ENCODE measurements at places on chromosomes 16 and 17.
A peak's percentile ranks its signal among the peaks of the same experiment; 100 is the strongest.

- DNase-seq: peak; percentile 30
Observed at GRCh38 chr17:8225813-8226535, 15.6 kb upstream of the AURKB start.

- DNase-seq: peak; percentile 11
Observed at GRCh38 chr17:57956291-57957119, 1.3 kb upstream of the CUEDC1 start.

GRCh38 chr17:75013092-75013559 is 656 bp downstream of the MRPL58 start:
- DNase-seq: no peak

GRCh38 chr16:9837481-9837880 is 344.7 kb downstream of the GRIN2A start:
- DNase-seq: no peak

DNA sequence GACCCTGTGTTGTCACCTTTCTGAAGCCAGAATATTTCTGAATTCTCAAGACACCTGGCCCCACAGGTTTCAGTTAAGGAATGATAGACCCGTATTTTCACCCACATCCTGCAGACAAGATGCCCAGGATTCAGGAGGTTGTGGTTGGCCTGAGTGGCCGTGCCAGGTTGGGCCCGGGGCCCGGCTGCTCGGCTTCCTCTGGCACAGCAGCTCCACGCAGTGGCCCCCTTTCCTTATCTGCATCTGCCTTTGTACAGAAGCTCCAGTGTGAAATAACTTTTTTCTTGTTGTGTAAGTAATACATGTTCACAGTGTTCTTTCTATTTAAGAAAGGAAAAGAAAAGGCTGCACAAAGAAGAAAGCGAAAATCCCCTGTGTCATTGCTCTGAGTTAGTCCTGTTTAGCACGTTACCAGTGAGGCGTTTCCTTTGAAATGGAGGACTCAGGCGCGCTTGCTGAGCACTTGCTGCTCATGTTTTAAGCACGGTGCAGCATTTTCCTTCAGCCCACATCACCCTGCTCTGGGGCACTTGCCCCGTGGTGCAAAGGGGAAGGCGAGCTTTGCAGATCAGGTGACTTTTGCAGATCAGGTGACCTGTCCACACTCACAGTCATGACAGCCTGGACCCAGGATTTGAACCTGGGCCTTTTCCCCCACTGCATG is 12.8 kb downstream of the ZC3H18 start:
- no peak for DNase-seq

DNA sequence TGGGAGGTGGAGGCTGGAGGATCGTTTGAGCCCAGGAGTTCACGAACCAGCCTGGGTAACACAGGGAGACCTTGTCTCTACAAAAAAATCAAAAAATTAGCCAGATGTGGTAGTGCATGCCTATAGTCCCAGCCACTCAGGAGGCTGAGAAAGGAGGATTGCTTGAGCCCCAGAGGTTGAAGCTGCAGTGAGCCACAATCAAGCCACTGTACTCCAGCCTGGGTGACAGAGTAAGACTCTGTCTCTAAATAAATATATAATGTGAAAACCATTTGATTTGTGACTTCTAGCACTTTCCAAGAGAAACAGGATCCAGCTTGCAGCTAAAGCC is 459.1 kb downstream of the SOX9 start:
- DNase-seq: no peak

DNA sequence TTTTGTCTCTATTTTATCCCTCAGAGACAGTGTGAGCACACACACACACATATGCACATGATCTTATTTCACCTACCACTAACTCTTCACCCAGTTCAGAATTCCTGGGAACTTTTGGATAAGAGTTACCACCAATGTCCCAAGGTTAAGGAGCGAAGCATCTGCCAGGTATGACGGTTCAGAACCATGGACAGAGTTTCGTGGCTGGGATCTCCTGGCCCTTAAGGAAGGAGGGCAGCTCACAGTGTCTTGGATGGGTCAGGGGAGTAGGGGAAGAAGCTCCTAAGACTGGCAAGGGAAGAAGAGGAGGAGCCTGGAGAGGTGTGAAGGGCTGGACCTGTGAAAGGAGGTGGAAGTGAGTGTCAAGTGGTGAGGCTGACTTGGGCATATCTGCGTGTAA is 23.0 kb upstream of the TMEM132E start:
- DNase-seq: no peak
